ENCODE measurements at places on chromosomes 1 and 21.
A peak's percentile ranks its signal among the peaks of the same experiment; 100 is the strongest.

DNA sequence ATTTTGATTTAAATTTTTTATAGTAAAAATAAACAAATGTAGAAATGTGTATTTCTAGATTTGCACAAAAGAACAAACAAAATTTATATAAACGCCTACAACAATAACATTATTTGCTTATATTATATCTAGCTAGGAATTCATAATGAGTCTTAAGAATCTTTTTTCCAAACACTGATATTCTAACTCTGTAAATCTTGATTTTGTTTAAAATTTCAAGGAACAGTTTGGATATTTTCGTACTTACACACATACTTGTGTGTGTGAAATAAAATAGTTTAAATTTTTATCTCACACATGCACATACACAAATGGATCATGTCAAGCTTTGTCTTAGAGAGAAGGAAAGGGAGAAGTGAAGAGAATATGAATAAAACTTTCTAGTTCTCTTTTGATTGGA is 868.1 kb downstream of the LTN1 start:
- no peak for DNase-seq

DNA sequence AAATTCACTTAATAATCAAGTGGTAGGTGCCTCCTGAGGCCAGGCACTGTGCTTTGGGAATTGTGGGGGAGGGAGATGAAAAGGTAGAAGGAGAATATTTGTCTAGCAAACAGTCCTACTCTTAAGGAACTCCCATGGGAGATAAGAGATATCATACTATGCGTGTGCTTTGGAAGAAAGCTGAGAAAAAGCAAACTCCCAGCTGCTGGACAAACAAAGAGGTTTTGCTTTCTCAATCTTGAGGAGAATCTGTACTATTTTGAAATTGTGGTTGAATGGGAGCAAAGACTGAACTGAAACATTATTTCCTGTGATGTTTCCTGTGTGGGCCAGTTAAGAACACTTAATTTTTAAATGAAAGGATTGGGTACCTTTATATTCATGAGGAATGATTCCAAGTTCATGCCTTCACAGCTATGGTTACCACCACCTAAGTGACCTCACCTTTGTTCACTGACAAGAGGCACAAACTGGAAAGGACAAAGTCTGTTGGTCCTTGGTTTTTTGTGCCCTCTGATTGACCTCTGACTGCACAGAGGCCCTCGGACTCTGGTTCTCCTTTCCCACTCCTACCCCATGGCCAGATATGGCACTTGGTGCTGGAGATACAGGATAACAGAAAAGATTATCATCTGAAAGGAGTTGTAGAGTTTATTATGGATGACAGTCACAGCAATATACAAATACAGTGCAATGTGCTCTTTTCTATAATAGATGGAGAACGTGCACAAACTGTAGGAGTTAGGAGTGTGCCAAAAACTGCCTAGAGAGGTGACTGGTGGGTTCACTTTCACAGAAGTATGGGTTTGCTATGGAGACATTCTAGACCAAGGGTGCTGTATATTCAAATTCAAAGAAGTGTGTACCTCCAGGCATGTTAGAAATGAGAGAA is 1.6 kb downstream of the CD53 start:
- no peak for DNase-seq

DNA sequence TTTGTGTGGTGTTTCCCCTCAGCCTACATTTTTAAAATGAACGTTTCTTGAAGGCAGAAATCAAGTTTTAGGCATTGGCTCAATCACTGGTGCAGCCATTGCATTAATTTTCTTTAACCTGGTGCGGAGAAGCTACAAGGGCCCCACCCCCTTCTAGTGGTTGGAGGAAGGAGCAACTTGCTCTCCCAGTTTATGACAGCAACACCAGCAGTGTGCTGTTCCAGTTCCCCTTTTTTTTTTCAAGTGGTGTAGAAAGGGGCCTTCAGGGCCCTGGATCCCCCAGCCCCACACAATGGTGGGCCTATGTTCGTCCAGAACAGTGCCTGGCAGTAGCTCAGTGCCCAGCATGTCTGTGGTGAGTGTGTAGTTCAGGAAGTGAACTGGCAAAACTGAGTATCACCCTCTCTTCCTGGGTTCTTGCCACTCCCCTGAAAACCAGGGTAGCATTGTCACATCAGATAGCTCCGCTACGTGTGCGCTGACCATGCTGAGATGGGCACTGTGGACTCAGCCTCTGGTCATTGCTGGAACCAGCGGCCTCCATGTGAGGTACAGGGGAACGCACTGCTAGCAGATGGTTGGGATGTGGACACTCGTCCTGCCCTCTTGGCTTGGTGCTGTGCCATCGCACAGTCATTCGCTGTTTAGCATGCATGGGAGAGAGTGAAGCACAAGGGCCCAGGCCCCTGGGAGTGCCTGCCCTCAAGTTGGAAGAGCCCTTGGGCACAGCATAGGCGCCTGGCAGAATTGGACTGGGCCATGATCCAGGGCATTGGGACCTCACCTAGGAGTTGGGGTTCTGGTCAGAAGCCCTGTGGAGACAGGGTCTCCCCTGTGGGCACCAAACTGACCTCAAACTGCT is 7.2 kb downstream of the ARF1 start:
- DNase-seq, result no peak

DNA sequence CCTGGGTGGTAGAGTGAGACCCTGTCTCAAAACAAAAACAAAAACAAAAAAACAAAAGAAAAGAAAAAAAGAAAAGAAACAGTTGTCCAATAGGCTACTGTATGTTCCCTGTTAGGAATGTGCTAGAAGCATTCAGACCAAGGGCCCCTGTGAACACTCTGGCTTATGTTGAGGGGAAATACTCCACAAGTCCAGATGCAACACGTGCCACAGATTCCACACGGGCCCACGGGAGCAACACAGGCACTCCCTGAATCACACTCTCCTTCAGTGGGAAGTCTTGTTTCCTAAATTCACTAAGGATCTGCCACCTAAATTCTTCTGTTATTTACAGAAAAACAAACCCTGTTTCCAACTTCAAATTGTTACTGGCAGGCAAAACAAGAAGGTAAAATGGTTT is 291.1 kb downstream of the PCP4 start:
- DNase-seq, result peak; percentile 18

DNA sequence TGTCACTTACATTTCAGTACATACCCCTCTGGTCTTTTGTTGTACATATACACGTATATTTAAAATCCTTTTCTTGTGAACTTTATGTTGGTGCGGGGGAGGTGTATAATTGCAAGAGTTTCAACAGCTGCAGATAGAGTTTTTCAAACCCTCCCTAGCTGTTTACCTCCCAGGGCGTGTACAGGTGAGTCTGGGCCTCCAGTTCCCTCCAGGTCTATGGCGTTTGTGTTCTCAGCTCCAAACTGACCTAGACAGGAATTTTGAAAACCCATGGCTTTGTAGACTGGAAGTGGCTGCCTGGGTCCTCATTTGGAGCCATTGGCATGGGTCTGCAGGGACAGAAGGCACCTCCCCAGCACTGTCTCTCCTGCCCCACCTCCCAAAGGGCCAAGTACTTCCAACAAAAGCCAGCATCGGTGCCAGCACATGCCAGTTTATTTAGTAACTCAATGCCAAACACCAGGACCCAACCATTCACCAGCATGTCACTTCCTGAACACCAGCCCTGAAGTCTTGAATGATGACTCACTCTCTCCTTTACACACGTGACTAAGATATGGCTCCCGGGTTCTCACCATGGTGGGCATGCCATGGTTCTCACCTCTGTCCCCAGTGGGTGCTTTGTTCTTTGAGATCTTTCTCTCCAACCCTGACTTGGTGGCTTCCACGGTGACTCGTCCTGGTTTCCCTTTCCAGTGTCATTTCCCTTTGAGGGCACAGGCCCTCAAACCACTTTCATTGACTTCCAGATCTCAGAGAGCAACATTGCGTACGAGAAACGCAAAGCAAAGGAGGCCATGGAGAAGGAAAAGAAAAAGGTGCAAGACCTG is 57.3 kb upstream of the EFHD2 start:
- peak; percentile 91 for DNase-seq

DNA sequence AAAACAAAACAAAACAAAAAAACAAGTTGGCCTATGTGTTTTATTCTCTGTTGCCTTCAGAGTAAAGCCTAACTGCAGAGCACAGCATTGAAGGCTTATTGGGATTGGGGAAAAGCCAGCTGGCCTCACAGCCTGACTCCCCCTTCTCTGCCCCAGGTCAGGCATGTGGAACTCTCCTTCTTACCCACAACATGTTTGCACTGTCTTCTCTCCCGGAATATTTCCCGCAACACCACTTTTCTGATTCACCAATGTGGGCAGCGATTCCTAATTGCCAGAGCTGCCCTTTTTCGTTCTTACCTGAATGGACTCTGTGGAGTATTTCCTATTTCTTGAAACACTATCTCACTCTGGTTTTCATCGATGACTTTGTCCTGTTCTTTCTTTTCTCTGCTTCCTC is 2.8 kb upstream of the TARBP1 start:
- no peak for DNase-seq

DNA sequence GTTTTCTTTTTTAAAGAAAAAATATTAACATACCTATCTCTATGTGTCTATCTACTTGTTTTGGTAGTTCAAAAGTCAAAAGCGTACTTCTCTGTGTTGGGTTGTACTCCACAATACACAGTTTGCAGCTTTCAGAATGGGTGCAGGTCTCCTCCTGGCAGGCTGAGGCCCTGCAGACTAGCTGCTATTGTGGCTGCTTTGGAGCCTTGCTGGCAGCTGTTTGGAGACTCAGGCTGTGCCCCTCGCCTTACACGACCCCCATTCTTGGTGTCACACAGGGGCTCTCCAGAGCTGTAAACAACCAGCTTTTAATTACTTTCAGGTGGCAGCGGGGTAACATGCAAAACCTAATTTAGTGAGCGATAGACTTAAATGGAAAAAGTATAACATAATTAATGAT is 160.4 kb downstream of the DSCAM start:
- no peak for DNase-seq

GRCh38 chr1:212007178-212007577 is 28.2 kb downstream of the INTS7 start:
- DNase-seq, result no peak

DNA sequence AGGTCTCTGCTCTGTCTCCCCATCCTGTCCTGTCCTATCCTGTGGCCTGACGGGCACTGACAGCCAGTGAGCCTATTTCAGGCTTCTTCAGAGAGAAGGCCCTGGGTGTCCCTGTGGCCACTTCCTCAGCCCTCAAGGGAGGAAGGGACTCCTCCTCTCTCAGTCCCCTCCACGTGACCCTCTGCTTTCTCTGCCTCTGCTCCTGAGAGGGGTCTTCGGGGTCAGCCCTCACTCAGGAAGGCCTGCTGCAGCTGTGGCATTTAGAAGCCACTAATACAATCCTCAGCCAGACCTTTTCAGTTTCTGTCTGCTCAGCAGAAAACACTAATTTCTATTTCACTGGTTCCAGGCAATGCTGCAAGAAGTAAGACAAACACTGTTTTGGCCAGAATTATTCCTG is 43.6 kb upstream of the ETV3 start:
- no peak for DNase-seq

- DNase-seq, result peak; percentile 39
Observed at GRCh38 chr1:224488806-224489499, 54.4 kb upstream of the WDR26 start.

GRCh38 chr1:174976436-174977108 is 23.2 kb upstream of the CACYBP start:
- DNase-seq, result peak; percentile 68

DNA sequence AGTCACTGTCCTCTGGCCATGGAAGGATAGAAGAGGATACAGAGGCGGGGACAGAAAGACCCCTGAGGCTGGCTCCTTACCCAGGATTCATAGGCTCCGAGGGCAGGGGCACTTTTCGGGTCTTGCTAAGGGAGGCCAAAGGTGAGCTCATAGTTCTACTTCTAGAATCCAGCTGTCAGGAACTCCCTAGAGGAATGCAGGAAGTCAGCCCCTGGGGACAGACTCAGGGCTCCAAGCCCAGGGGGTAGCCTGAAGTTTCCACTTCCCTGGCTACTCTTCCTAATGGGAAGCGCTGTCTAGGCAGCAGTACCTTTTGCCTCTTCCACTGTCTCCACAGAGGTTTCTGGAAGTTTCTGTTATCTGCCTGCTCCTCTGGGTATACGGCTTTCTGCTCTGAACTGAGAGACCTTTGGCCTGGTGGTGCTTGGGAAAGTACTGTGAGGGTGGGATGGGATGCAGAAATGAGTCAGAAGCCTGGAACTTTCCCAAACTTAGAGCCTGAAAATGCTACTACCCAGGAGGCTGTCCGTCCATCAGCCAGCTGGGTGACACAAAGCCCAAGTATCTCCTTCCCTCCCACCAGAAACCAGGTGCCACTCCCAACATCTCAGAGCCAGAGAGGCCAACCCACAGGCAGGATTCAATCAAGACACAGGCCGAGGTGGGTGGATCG is 3.6 kb downstream of the UBXN11 start:
- DNase-seq, result peak; percentile 93

DNA sequence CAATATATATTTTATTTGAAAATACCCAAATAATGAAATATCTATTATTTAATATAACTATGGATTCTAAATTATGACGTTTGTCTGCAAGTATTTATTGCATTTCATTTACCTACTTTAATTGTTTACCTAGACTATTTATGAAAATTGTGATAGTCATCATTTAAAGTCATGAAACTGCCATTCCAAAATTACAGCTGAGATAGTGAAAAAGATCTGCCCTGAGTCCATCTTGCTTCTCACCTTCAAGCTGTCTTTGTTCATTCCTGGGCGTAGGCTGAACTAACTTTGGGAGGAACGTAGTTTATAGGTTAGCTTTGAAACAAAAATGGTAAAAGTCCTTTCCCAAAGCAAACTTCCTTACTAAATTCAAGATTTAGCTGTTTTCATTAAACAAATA is 12.4 kb upstream of the HPDL start:
- no peak for DNase-seq

- peak; percentile 36 for DNase-seq
Observed at GRCh38 chr1:183385340-183386144, 32.6 kb downstream of the NMNAT2 start.

DNA sequence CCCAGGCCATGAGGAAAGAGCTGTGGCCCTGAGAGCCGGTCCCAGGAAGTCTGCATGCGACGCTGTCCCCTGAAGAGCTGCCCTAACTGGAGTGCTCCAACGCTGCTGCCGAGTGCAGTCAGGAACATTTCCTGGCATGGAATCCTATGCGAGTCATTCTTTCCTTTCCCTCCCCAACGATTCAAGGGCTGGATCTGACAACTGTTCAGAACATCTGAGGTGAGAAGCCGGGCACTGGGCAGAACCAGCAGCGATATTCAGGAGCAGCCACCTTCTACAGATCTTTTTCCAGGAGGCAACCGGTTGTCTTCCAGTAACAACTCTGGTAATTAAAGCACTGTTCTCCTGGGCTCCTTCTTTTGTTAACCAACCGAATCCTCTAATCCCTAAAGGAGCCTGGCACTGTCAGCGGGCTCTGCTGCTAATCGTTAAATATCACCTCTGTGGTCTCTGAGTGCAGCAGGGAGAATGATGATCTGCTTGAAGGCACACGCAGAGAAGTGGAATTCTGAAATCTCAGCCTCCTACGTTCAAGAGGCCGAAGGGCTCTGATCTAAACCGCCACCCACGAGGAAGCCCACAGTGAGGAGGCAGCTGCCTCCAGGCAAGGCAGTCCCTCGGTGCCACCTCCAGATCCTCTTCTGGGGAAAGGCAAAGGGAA is 55.8 kb downstream of the SLC45A1 start:
- peak; percentile 86 for DNase-seq

- peak; percentile 58 for DNase-seq
Observed at GRCh38 chr1:232635778-232636356, 5.9 kb upstream of the SIPA1L2 start.
